ENCODE measurements at places on chromosomes 7 and 10. TPM values are rescaled to one million over a fixed set of nuclear protein-coding genes. Genes with fewer than 3 reads are reported as not detected.

Gene PTTG1IP2
- total RNA-seq: not detected

Gene CAV1
- total RNA-seq: 150 TPM

Gene PROSER2
- total RNA-seq: 1.1 TPM

Gene FZD1
- 15.6 TPM for total RNA-seq

Gene GLUD1
- total RNA-seq: 273 TPM

Gene MYH16
- not detected for total RNA-seq

Gene KNDC1
- 0.57 TPM for total RNA-seq

Gene AGAP4
- 2.0 TPM for total RNA-seq

Gene GRID1
- total RNA-seq: 0.09 TPM

Gene VWC2
- total RNA-seq: not detected

Gene KBTBD2
- 21.2 TPM for total RNA-seq

Gene TFEC
- total RNA-seq: under 0.01 TPM

Gene GNAT3
- not detected for total RNA-seq

Gene ELAPOR2
- total RNA-seq: 3.1 TPM

Gene CALY
- not detected for total RNA-seq

Measured in smooth muscle cell of bladder (primary cell).